ENCODE measurements at places on chromosomes 16 and 17.

DNA sequence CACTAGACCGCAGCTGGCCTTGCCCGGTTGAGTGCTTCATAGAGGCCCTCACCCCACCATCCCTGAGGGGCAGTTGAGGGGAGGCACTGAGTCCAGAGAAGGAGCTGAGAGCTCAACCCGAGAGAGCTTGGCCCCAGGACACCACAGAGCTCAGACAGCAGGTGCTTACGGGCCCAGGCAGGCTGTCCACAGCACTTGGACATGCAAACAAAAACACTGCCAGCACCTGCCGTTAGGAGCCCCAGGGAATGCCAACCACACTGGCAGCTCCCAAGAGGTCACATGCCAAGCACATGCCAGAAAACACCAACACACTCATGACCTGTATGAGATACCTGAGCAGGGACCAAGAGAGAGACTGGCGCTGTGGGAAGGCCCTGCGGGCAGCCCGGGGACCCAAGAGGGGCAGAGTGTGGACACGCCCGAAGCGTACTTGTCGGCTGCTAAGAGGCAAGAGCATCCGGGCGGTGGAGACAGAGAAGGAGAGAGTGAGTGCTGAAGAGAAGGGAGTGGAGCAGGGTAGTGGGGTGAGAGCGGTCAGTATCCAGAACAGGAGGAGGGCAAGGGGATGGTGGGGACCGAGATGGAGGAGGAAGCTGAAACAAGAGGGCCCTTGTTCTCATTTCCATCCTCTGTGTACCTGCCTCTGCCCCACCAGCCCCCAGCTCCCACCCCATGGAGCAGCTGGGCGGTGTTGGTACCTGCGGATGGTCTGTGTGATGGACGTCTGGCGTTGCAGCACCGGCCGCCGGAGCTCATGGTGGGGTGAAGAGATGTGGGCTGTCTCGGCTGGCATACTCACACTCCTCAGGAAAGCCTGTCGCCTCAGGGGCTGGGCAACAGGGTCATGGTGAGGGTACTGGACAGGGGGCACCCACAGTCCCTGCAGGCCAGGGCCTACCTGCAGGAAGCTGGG, 8.2 kb downstream of the RHBDF1 start:
- no peak for DNase-seq

DNA sequence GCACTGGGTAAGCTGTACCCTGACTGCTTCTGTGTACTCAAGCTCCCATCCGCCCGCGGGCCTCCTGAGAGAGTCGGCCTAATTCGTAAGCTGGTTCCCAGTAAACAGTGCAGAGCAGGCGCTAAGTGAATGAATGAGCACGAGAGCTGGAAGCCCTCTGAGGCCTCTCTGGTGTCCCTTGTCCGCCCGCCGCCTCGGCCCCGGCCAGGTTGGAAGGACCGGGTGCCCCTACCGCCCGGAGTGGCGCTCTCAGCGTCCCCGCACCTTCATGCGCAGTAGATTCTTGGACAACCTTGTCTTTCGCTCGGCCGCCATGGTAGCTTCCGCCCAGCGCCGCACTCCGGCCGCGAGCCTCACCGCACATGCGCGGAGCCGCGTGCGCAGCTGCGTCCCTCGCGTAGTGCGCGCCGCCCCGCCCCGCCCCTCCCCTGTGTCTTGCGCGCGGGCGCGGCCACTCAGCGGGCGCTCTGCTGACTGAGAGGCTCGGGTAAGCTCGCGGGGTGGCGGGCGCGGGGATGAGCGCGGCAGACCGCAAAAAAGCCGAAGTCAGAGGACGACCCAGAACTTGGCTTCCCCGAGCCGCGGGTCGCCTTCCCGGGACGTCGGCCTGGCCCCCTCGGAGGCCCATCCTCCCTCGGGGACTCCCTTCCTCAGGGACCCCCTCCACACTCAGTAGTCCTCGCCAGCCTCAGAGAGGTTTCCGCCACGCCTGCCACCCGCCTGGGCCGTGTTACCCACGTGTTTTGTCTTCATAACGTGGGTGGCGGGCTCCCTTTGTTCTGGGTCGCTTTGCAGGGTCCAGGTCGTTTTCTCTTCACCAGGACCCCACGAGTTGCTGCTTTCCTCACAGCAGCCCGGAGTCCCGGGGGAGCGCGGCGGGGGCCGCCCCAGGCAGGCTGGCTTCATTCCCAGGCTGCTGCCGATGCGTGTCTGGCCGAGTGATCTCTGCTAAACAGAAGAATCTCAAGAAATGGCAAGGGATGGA, at the start of gene MPHOSPH6:
Gene MPHOSPH6, minus strand, starts transcription at position 364 of the 985 bp plus-strand sequence. Its CDS starts 49 bp downstream, at position 315.
- peak; percentile 33 for DNase-seq

- no peak for DNase-seq
These were observed 169.2 kb downstream of the LAT start for GRCh38 chr16:29154088-29154487.

DNA sequence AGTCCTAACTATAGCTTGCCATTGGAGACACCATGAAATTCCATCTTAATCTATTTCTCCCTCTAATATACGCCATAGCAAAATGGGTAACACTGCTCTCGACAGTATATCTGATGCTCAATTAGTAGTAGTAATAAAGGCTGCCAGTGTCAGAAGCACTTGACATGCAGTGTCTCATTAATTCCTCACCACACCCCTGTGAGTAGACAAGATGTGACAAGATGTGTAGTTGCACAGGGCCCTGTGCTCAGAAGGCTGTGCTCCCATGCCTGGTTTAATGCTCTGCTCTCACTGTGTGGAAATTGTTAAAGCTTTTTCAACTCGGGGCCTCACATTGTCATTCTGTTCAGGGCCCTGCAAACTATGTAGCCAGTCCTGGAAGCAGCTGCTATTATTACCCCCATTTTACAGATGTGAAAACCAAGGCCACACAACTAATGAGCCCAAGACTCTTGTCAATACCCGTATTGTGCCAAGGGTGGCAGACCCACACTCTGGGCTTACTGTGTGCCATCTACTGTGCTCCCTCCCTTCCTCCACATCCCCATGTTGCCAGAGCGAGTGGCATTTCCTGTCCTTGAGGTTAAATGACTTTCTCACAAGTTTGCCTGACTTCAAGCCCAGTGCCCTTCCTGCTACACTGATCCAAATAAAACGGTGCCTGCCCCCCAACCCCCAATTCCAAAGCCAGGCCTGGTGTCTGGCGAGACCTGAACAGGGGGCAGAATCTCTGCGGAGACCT, 287.3 kb upstream of the CCL2 start:
- no peak for DNase-seq

DNA sequence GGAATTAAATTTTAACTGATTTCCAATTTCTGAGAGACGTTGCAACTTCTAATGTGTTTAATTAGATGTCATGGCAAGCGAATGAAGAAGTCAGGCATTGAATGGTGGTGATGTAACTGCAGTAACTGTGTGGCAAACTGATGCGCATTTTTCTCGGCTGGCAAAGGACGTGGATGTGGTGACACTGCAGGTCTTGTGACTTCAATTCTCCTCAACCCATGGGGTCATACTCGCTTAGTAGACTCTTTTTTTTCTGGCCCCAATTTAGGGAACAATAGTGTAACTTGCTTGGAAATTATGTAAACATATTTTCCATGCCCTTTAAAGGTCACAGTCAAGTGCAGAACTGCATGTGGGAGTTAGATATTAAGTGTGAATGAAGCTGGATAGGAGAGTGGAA, 1.9 kb upstream of the FAM20A start:
- no peak for DNase-seq

GRCh38 chr17:44610871-44611270, 45.4 kb upstream of the MEIOC start:
- DNase-seq, result no peak

- no peak for DNase-seq
These were observed 17.1 kb downstream of the LIG3 start for GRCh38 chr17:34997355-34997862.

- DNase-seq, result peak; percentile 5
These were observed 110.2 kb upstream of the CACNG5 start for GRCh38 chr17:66724581-66725341.

- no peak for DNase-seq
These were observed 27.1 kb downstream of the HEATR3 start for GRCh38 chr16:50092891-50093290.

All from BJ (cell line).